GM12891 (cell line): ENCODE measurements at places on chromosomes 6 and 20.

DNA sequence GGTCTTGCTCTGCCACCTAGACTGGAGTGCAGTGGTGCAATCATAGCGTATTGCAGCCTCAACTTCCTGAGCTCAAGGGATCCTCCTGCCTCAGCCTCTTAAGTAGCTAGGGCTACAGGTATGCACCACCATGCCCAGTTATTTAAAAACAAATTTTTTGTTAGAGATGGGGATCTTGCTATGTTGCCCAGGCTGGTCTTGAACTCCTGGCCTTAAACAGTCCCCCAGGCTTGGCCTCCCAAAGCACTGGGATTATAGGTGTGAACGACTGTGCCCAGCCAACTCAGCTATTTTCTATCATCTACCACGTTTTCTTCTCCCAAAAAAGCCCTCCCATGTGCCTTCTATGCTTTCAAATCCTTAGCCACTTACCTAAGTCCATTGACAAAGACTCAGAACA lies 243.7 kb upstream of the SOX4 start:
- DNase-seq, result no peak

DNA sequence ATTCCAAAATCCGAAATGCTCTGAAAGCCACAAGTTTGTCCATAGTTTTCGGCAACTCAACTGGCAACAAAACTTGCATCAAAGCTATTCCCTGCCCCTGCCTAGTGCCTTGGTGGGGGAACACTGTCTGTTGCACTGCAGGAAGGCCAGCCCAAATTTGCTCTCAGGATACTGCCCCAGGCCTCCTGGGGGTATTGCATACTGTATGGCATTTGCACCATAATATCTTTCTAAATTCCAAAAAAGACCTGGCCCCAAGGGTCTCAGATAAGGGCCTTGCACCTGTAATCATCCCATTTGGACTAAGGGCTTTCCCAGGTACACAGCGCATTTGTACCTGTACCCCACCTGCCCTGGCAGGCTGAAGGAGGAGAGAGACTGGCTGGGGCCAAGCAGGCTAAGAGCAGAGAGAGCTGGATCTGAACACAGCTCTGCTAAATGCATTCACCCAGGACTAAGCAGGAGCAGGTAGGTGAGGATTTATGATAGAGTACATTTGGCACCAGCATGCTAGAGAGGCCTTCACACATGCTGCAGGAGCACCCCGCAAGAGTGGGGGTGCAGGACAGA lies 4.0 kb upstream of the GRM4 start:
- no peak for DNase-seq

DNA sequence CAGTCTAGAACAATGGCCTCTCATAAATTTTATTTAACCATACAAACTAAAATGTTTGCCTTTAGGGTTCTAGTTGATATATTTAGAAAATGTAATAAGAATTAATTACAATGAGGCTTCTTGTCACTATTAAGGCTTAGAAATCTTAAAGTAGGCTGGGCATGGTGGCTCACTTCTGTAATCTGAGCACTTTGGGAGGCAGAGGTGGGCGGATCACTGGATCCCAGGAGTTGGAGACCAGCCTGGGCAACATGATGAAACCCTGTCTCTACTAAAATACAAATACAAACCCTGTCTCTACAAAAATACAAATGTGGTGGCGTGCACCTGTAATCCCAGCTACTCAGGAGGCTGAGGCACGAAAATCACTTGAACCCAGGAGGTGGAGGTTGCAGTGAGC lies 99.0 kb upstream of the ADGRF1 start:
- DNase-seq, result no peak

DNA sequence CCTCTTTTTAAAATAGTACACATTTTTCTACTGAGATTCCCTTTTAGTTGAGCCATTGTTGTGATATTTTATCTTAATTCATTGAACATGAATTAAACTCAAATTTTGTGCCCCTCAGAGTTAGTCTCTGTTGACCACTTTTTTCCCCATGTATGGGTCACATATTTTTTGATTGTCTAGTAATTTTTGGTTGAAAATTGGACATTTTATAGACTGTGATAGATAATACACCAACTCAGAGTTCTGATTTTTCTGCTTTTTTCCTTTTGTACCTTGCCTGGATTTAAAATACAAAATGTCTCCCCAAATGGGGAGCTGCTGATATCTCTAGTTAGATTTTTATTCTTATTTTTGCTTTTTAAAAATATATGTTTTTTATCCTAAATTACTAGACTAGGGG lies 291.8 kb upstream of the CITED2 start:
- DNase-seq, result no peak

GRCh38 chr20:5030348-5031205 lies 29.3 kb upstream of the SLC23A2 start:
- DNase-seq, result no peak

DNA sequence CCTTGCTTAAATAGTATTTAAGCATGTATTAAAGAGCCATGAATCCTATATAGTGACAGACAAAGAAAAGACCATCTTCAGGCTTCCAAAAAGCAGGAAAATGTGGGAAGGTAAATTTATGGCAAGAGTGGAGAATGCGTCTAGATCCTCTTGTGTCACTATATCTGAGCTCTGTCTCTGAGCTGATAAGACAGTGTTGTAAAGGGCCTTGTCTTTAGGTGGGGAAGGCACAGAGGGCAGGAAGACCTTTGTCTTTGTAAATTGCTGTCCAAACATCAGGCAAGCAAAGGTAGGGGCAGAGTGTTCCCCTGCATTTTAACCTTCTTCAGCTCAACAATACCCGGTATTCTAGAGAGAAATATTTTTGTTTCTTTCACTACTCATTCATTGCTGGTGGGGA lies 33.9 kb upstream of the MBOAT1 start:
- no peak for DNase-seq

- DNase-seq, result no peak
These were observed 318.7 kb downstream of the THBS2 start for GRCh38 chr6:168934660-168935627.

GRCh38 chr20:59831024-59831915 lies 102.2 kb downstream of the SYCP2 start:
- DNase-seq, result no peak
